Stimulated activated naive CD4-positive, alpha-beta T cell treated with Interleukin-2 at 50 U/mL for 16 hours (primary cell): ENCODE measurements at places on chromosomes 4 and X.

DNA sequence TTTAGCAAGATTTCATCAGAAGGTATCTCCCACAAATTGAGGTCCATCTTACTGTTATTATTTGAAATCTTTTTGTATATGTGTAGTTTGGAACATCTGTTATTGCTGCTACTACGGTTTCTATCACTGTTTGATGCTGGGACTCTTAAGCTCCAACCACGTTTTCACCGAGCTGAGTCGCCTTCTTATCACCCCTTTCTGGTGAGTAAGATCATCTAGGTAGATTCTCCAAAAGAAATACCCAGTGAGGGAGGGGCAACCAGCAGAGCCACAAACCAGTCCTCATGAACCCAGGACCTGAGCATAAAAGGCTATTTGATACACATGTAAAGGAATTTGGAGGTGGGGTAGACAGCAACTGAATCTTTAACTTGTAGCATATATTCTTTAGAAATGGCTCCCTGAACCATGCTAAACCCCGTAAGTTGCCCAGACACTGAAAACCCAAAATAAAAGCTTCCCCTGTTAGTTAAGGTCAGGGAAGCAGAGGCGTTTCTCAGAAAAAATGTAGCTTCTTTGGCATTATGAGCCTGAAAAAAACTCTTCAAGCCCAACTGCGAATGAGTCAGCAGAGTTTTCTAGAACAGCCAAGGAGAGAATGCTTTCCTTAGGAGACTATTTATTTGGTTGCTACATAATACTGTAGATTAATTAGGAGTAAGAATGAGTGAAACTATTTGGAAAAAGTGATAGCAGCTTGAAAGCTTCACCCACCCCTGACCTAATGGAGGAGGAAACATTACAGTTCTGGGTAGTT lies 53.8 kb upstream of the ATXN3L start:
- DNase-seq, result no peak

GRCh38 chr4:20847124-20847747 lies 147.0 kb downstream of the PACRGL start:
- no peak for DNase-seq

DNA sequence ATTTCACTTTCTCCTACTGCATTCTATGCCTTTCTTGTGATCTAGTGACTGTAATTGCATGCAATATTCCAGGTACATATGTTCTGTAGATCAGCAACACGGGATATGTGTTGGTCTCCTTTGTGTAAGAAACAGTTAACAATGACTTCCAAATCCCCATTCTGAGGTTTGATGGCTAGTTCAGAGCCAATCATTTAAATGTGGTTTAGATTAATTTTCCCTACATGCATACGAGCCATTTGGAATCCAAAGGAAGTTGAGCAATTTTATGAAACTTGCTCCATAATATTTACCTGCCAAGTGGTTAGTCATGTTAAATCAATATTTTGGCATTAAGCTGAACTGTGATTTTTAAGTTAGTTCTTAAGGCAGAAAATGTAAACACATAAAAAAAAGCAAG lies 172.8 kb upstream of the DCAF12L2 start:
- no peak for DNase-seq

DNA sequence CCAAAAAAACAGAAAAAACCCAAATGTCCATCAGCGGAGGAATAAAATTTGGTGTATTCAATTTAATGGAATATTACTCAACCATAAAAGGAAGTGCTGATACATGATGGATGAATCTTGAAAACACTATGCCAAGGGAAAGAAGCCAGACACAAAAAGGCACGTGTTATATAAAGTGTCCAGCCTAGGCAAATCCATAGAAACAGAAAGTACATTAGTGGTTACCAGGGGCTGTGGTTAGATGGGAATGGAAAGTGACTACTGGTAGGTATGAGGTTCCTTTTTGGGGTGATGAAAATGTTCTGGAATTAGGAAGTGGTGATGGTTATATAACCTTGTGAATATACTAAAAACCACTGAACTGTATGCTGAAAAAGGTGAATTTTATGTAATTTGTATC lies 3.5 kb upstream of the CDKL2 start:
- DNase-seq, result no peak

- DNase-seq, result no peak
Observed at GRCh38 chr4:153773236-153773690, 13.4 kb upstream of the RNF175 start.

DNA sequence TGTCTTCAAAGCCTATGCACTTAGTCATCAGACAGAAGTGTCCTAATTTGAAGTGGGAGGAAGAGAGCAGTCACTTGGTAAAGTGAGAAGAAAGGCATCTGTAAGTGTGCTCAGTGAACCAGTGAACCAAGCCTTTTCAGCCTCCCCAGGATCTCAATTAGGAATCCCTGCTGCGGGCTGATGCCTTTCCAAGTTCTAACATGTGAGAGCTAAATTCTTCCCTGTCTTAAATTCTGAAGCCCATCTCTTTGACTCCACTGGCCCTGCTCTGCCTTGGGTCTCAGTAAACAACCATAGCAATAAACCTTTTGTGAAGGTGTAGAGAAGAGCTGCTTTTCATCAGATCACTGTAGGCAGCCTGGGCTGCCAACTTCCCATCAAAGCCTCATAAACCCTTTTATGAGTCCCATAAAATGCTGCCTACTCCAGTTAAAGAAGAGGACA lies 701.2 kb upstream of the LCORL start:
- no peak for DNase-seq

DNA sequence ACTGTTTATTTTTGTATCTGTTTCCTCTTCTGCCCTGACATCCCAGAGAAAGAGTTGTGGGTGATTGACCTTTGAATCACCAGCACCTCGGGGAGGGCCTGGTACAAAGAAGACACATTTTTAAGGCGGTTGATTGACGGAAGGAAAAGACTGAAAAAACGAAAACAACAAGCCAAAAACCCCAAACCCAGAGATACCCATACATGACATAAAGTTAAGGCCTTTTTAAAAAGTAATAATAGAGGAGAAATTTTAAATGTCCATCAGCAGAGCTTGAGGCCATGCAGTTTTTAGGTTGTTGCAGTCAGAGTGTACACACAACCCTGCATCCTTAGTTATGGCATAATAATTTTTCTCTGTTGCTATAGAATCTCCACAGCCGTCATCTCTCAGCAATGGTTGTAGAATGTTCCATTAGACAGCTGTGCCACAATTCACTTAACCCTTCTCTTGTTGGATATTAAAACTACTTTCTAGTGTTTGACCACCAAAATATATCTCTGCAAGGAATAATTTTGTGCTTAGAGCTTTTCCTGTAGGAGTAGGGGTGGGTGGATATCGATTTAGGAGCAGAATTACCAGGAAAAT lies 110.2 kb downstream of the GNL3L start:
- no peak for DNase-seq

DNA sequence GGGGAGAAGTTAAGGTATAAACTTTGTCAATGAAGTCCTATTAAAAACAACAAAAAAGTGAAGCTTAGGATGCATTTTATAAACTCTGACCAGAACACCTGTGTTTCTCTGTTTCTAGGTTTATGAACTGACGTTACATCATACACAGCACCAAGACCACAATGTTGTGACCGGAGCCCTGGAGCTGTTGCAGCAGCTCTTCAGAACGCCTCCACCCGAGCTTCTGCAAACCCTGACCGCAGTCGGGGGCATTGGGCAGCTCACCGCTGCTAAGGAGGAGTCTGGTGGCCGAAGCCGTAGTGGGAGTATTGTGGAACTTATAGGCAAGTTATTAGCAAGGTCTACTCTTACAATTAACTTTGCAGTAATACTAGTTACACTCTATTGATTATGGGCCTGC lies 46.6 kb downstream of the HTT start:
- DNase-seq, result no peak

DNA sequence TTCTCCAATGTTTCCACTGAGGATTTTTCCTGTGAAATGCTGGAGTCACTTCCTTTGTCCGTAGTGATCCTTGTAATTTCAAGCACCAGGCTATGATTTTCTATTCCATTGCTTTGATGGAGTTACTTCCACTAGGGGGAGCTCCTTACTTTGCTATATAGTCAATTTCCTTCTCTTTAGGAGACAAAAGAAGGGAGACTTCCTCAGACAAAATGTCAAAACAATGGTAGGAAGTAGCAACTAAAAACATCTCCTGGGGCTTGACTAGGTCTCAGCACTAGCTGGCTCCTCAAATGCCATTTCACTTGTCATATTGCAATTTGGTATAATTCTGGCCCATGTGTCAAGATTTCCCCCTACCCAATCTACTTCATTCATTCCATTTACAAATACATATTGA lies 24.1 kb downstream of the ZCCHC12 start:
- no peak for DNase-seq

DNA sequence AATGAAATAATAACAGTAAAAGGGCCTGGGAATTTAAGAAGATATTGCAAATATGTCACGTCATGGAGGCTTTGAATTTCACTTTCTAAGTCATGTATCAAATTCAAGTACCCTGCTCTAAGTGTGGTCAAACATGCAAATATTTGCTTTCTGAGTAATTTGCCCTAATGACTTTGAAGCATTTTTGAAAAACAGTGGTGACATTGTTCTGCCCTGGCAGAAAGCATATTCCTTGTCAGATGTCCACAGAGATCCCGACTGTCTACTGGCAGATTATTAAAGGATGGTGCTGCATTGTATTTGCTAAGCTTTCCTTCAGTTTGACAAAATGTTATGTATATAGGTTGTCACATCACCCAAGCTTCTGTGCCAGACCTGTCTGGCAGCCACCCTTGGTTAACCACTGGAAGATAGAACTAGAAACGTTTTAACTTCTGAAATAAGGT lies 92.5 kb downstream of the ANK2 start:
- DNase-seq, result no peak

DNA sequence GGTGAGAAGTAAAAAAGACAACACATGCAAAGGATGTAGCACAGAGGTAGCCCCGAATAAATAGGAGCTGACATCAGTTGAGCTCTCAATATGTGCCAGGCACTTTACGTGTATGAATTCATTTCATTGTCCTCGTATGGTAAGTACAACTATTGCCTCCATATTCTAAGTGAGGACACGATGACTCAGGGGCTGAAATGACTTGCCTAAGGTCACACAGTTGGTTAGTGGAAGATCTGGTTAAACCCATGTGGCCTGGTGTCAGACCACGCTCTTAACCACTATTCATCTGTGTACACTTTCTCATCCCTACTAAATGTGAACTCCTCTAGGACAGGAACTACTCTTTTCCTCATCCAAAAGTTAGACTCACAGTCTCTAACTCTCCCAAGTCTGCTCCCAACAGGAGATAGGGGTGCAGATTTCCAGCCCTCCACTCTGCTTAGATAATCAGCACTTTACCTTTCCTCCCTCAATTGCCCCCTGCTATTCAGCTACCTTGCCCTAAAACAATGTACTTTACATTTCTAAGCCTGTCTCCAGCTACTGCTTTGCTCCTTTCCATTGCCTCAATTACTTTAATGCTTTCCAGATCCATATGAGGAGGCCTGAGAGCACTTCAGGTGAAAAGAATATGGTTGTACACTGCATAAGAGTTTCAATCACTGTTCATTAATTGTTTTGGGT lies 58.8 kb upstream of the LHFPL1 start:
- DNase-seq, result no peak

GRCh38 chrX:10199212-10199611 lies 42.4 kb downstream of the CLCN4 start:
- no peak for DNase-seq

DNA sequence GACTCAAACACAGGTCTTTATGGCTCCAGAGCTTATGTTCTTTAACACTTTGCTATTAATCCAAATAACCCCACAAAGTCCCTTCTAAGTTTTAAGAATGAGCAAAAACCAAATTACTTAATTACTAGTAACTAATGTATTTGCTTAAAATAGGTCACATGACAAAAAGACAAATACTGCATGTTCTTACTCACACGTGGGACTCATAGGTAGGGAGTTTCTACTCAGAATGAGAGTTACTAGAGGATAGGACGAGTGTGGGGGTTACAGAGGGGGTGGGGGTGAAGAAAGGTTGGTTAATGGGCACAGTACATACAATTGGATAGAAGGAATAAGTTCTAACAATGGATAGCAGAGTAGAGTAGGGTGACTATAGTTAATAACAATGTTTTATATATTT lies 5.8 kb downstream of the RPS6KA3 start:
- DNase-seq, result peak; percentile 6

- DNase-seq, result no peak
Observed at GRCh38 chrX:43840265-43840664, 42.0 kb downstream of the MAOB start.

DNA sequence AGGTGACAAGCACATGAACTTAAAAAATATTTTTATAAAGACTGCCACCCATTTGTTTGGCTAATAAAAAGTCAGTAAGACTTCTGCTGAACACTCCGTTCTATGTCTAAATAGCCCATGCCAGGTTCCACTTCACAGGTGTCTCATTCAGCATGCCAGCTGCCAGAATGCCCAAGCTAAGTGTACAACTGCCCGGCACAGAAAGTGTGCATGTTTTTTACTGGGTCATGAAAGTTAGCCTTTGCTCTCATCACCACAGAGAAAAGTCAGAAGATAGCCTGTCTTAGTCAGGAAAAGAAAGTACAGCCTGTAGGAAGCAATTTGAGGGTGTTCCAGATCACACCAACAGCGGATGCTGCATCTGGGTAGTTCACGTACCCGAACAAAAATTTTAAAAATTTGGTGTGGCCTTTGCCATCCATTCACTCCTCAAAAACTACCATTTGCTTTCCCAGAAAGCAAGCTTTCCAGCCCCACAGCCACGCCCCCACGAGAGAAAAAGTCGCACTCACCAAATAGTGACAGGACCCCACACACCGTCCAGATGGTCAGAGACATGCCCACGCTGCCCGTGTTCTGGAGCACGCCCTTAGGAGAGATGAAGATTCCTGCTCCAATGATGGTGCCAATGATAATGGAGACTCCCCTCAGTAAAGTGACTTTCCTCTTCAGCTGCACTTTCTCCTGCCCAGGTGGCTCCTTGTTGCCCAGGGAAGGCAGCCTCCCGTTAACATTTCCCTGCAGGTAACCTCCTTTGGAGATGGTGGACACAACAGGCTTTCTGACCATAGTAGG lies 671 bp downstream of the SLC7A11 start:
- no peak for DNase-seq

GRCh38 chr4:148831945-148832344 lies 389.7 kb upstream of the NR3C2 start:
- no peak for DNase-seq

DNA sequence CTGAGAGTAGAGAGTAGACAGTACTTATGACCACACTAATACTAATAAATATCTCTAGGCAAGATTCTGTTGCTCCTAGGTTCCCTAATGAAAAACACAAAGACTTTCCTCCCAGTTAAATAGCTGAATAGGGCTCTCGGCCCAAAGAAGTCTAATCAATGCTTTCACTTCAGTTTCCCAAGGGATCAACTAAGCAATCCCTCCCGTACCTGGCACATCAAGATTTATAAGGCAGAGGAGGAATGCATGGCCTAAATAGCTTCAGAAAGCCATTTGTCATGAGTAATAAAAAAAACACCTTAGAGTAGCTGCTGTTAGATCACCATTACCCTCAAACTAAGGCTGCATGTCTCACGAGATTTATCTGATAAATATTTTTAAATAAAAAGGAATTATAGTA lies 56.8 kb upstream of the EXOC1L start:
- no peak for DNase-seq
